Glutamatergic neuron (in vitro differentiated cells): ENCODE measurements at places on chromosomes 5 and 9.

- DNase-seq, result no peak
Observed at GRCh38 chr5:143427122-143427735, 23.7 kb upstream of the NR3C1 start.

- DNase-seq, result no peak
Observed at GRCh38 chr9:104711604-104712003, 17.3 kb downstream of the OR13D1 start.

GRCh38 chr9:108074900-108075299, 585.3 kb upstream of the KLF4 start:
- DNase-seq, result no peak

DNA sequence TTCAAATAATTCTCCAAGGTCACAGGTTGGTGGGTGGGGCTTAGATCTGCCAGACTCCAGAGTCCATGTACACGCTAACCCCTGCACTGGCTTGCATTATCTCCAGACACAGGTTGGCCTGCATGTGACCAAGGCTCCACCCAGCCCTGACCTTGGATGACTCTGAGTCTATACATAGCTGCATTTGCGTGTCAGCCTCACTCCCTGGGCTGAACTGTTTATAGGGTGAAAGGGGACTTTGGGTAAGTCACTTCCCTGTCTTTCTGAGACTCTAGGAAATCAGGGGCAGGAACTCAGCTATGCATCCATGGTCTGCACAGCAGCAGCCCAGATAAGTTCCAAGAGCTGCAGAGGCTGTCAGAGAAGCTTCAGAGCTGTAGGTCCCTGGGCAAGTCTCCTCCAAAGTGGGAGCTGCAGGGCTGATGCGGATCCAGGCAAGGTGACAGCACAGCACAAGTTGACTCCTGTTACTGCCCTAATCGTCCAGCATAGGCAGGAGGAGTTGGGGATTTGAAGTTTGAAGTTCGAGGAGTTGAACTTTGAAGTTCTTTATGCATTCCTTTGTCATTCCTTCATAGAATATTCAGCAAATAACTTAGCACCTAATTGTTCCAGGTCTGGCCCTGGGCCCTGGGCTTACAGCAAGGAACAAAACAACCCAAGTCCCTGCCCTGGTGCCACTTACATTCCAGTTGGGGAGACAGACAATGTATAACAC, 53.4 kb downstream of the SLC22A5 start:
- DNase-seq, result no peak

DNA sequence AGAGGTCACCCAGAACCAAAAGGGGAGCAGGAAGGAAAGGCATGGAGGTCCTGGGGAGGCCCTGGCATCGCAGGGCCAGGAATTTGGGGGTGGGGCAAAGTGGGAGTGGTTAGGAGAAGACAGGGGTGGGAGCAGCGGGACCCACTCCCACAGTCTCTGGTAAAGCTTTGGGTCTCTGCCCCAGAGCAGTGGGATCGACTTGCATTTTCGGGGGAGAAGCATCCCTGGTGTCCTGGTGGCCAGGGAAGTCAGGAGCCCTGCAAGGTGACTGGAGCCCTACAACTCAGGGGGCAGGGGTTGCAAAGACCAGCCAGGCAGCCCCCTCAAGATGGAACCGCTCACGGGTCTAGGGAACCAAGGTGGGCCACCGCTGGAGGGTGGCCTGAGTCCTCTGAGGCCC, 22.4 kb upstream of the GTF3C5 start:
- DNase-seq, result no peak

DNA sequence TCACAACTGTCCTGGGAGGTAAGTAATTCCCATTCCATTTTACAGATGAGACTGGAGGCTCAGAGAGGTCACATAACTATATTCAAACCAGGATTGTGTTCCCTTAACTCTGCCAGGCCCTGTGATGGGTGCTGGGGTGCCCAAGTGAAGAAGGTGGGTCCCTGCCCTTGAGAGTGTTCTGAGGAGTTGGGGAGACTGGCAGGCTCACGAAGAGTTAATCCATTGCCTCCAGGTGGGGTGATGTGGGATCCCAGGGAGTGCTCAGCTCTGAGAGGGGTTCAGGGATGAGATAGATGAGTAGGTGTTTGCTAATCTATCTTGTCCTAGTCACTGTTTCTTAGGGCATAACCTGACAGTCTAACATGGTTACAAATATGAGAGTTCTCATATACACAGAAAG, 36.7 kb downstream of the GSN start:
- peak; percentile 2 for DNase-seq

GRCh38 chr5:140190872-140191218, 15.9 kb downstream of the CYSTM1 start:
- no peak for DNase-seq

DNA sequence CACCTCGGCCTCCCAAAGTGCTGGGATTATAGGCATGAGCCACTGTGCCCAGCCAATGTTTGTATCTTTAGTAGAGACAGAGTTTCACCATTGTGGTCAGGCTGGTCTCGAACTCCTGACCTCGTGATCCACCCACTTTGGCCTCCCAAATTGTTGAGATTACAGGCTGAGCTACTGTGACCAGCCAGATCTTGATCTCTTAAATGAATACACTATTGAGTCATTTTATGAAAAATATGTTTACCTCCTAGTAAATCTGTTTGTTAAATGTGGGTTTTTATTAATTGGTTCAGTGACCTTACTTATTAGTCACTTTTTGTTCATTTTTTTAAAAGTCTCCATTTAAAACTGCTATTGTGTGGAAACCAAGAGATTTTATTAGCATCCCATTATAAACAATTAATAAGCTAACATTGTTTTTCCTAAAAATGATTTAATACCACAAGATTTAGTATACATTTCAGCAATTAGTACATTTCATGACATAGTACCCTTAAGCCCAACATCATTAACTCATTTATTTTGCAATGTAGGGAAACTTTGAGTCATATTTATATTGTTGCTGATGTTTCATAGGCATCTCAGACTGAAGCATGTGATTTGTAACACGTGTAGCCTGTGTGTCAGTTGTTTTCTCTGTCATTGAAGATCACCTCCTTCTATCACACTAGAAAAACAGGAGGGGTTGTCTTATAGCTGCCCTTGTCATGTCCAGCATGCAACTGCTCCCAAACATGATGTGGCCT, 261.2 kb downstream of the TAF11L14 start:
- DNase-seq, result no peak

DNA sequence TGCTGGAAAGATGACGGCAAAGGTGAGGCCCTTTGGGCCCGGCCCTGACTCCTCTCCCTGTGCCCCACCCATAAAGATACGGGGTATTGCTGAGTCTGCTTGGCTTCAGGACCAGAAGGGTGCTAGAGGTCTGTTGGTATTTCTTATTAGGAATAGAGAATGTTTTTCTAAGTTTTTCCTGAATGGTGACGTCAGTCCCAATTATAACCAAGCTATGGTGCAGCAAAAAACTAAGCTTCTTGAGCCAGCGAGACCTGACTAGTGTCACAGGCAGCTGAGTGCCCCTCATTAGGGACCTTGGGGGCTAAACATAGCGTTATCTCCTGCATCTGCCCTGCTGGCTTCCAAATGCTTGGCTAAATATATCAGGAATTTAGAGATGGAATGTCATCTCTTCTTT, 151.0 kb upstream of the TBC1D2 start:
- no peak for DNase-seq

- no peak for DNase-seq
Observed at GRCh38 chr9:129661029-129661428, 4.4 kb upstream of the PRRX2 start.

DNA sequence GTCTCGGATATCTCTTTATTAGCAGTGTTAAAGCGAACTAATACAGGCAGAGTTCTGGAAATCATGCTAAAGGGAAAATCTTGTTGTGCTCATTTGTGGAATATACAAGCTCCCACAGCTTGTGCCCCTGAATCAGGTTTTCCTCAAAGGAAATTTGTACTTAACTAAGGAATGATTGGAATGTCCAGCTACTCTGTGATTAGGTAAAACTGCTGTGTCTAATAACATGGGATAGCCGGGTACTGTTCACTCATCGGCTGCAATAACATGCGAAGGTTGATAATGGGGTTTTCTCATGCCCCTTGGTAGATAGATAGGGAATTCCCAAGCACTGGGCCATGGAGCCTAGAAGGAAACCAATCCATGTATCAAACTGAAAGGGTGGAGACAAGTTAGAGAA, 306.7 kb downstream of the NR2F1-AS1 start:
- DNase-seq, result no peak

DNA sequence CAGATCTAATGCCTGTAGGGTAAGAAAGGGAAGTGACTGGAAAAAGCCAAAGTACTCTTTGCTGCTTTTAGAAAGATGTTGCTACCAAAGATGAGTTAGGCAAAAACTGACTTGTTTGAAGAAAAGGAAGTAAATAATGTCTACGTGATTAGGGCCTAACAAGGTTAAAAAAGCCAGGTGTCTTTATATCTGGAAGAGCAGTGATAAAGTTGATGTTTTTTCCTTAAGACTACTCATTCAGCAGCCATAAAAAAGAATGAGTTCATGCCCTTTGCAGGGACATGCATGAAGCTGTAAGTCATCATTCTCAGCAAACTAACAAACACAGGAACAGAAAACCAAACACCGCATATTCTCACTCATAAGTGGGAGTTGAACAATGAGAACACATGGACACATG, 13.5 kb upstream of the AMACR start:
- DNase-seq, result no peak

DNA sequence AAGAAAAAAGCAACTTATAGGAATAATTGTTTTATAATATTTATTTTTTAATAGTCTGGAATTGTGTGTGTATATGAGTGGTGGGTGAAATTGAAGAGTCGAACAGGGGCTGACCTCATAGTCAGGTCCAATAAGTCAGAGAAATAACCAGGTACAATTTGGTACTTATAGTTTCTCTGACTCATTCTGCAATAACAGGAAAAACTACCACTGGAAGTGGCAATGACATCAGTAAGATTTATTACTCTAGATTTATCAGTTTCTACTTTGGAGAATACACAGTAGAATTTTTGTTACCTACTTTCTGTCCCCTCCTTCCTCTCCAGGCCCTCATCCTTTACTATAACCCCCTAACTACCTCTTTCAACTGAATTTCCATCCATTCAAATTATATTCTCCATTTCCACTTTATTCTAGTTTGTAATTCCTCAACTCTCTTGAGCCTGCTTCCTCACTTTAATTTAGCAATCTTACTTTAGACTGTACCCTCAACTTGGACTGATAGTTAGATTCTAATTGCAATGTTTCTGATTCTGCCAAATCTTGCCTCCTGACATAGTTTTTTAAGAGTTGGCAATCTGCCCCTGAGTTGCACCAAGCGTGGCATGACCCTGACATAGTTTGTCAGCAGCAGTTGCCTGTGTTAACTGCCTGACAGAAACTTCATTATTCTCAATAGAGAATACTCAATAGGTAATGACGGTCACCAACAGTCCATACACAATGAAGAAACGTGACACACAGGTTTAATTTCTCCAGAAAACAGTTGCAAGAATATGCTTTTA, 475.3 kb upstream of the RIOK2 start:
- DNase-seq, result no peak

GRCh38 chr5:180034564-180034963, 37.0 kb downstream of the RNF130 start:
- no peak for DNase-seq

DNA sequence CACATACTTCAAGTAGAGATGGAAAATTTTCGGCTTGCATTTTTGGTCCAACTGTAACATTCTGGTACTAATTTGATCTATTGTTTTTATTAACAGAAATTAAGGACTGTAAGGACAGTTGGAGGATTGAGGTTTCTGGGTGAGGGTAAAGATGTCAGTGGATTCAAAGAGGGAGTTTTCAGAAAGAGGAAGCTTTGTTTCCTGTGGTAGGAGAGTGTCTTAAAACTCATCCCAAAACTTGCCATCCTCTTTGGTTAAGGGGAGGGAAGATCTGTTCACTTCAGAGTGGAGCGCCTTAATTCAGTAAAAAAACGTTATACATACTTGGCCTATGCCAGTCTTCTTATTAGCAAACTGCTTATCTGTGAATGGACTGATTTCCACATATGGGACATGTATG, 13.8 kb downstream of the CNTRL start:
- no peak for DNase-seq

DNA sequence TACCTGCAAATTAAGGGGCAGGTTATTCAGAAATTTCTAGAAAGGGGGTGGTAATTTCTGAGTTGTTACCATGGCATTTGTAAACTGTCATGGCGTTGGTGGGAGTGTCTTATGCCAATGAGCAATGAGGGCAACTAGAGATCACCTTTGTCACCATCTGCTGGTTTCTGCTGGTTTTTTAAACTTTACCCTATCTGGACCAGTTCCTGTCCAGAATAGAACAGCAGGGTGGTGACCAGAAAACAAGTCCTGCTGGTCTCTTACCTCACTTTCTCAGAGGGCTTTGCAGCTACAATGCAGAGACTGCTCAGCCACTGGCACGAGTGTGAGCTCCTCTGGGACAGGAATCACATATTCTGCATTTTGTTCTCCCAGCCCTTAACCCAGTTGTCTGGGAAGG, 51.4 kb downstream of the FAM114A2 start:
- DNase-seq, result no peak

DNA sequence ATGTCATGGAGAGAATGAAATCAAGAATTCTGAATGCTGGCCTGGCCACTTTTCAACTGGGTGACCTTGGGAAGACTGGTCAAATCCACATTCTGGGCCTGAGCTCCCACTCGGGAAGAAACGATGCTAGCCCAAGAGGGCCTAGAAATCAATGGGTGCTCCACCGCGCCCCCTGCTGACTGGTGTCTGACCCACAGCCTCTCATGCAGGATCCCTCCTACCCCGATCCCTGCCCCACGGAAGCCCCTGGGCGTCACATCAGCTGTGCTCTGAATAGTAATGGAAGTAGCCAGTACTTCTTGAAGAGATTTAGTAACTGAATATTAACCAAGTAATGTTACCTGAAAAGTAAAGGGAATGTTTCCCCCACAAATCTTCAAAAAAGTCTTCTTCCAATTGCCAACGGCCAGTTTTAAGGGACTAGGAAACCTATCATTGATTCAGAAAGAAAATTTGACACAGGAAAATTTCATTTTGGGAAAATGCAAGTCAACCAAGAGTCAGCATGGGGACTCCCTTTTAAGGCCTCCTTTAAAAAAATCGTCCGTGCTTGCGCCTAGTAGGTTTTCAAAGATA, 43.9 kb downstream of the CRB2 start:
- DNase-seq, result peak; percentile 67
